ENCODE measurements at places on chromosomes 11 and 22. TPM values are rescaled to one million over a fixed set of nuclear protein-coding genes. Genes with fewer than 3 reads are reported as not detected.

Gene MUC2
- total RNA-seq = 0.26 TPM

Gene RPS6KA4
- total RNA-seq = 33.0 TPM

Gene TEX54
- total RNA-seq = not detected

Gene SCUBE1
- total RNA-seq = 1.7 TPM

Gene PTPN5
- total RNA-seq = 0.43 TPM

- DNase-seq = no peak
Observed at GRCh38 chr11:2363577-2364370, 13.3 kb upstream of the CD81 start.

- DNase-seq = no peak
Observed at GRCh38 chr22:19741053-19741452, 17.7 kb downstream of the GP1BB start.

GRCh38 chr11:73327812-73328364 lies 19.8 kb downstream of the ARHGEF17 start:
- DNase-seq = no peak

DNA sequence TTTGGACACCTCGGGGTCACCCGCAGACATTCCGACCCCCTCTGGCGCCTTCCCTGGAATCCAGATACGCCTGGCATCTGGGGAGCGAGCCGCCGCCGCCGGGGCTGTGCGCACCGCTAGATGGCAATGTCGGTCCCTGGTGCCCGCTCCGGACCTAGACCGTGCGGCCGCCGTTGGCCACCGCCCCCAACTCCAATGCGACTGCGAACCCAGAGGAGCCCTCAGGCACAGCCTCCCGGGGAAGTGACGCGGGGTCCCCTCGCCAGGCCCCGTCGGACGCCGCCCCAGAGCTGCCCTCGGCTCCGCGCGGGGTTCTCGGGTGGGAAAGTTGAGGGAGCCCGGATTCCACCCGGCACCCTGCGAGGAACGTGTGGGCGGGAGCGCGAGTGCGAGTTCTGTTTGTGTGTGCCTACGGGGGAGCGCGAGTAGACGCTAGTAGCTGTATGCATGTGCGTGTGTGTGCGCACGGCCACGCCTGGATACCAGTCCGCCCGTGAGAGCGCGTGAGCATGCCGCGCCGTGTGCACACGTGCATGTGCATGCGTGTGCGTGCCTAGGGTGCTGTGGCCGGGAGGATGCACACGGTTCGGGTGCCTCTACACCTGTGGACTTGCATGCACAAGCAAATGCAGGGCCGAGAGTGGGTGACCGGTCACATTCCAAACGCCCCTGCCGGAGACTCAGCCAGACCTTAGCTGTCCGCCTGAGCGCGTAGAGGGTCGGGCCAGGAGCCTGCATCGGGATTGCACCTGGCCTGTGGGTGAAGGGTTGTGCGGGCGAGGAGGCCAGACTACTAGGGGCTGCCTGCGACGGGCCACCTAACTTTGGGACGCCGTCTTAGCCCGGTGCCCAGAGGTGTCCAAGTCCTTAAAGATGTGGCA lies 1.9 kb downstream of the CHRM4 start:
- peak; percentile 58 for DNase-seq

DNA sequence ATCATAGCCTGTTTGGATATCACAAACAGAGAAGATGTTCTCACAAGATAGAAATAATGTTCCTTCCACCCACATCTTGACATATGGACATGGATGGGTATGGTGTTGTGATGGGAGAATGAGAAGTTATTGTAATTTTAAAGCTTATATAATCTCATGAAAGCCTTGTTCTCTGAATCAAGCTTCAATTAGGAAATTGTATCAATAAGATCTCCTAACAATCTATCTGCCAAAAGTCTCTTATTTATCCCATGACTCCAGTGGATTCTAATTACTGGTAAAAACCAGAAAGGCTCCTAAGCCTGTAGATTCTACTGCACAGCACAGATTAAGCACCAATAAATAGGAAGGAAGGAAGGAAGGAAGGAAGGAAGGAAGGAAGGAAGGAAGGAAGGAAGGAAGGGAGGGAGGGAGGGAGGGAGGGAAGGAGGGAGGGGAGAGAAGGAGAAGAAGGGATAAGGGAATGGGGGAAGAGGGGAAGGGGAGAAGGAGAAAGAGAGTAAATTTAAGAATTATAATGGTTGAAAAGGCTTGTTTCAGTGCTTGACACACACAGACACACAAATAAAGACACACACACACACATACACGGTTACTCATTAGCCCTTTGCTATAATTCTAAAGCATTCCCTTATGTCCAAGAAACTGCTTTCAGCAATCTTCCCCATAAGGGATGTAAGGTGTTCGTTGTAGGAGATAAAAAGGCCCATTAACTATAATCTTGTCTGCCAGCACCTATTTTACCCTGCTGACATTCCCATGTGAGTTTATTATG lies 258.0 kb upstream of the API5 start:
- no peak for DNase-seq

- peak; percentile 21 for DNase-seq
Observed at GRCh38 chr11:45580399-45580798, 85.0 kb downstream of the CHST1 start.

DNA sequence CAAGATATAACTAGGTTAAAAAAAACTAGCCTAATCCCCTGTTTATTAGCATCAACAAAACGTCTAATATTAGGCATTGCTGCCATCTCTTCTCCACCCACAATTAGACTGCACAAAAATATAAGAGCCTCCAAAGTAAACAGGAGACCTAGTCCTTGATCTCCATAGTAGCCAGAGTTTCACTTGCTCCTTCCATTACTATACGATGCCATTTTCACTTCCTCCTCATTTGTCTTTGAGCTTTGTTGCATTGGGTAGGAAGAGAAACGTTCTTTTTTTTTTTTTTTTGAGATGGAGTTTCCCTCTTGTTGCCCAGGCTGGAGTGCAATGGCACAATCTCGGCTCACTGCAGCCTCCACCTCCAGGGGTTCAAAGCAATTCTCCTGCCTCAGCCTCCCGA lies 42.3 kb upstream of the RDX start:
- no peak for DNase-seq

- DNase-seq = no peak
Observed at GRCh38 chr11:1163321-1163910, 5.7 kb downstream of the MUC5AC start.

- DNase-seq = no peak
Observed at GRCh38 chr22:33851821-33852384, 68.4 kb downstream of the LARGE1 start.

DNA sequence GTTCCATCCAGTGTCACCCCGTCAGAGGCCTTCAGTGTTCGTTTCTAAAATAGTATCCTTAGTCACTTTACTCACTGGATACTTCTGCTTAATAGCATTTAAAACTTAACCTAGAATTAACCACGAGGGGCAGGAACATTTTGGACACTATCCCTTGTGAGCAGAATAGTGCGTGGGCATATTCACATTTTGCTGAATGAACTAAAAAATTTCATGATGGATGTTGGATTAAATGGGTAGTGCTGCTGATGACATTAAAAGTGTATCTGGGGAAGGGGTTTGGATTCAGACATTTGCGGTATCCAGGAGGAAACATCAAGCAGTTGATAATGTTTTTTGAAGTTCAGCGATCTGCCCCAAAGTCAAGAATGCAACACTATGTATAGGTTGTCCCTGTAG lies 750 bp upstream of the NAT10 start:
- DNase-seq = no peak

DNA sequence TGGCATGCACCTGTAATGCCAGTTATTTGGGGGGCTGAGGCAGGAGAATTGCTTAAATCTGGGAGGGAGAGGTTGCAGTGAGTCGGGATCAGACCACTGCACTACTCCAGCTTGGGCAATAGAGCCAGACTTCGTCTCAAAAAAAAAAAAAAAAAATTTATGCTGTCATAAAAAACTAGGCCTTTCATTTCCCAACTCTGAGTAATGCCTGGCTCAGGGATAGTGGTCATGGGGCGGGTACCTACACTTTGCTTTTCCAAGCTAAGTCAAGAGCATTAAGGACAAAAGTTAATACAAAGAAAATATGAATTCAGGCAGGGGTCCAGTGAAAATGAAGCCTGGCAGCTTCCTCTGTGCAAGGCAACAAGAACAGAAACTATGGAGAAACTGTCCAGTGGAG lies 16.3 kb downstream of the CPSF7 start:
- no peak for DNase-seq

DNA sequence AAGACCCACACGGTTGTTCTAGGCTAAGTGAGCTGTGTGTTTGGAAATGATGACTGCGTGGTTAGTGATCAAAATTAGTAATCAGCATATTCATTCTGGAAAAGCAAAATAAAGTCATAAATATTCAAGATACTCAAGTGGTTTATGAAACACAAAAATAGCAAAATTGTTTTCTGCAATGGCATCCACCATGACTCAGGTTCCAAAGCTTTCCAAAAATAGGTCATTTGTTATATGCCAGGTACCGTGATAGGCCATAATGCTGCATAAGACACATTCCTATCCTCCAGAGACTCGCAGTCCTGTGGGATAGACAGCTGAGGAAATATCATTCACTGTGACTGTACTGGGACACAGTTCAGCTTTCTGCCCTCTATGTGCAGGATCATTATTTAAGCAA lies 2.4 kb upstream of the ATL3 start:
- no peak for DNase-seq

GRCh38 chr22:20058989-20059770 lies 20.9 kb upstream of the DGCR8 start:
- DNase-seq = no peak

DNA sequence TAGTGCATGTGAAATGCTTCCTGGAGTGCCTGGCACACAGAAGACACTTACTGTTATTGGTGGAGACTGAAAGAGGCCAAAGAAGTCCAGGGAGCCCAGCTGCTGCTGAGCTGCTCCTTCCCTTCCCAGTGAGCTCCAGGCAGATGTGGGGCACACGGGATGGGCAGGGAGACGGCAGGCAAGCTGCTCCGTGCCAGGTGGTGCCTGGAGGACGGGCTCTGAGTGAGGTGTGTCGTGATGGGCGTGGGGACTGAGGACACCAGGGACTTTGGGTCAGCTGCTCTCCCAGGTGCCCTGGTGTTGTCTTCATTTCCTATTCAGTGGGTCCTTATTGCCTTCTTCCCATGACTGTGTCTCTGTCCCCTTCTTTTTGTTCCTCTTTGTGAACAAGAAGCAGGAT lies 19.5 kb downstream of the TAB1 start:
- peak; percentile 65 for DNase-seq
